ENCODE measurements at places on chromosomes 12 and 14.

DNA sequence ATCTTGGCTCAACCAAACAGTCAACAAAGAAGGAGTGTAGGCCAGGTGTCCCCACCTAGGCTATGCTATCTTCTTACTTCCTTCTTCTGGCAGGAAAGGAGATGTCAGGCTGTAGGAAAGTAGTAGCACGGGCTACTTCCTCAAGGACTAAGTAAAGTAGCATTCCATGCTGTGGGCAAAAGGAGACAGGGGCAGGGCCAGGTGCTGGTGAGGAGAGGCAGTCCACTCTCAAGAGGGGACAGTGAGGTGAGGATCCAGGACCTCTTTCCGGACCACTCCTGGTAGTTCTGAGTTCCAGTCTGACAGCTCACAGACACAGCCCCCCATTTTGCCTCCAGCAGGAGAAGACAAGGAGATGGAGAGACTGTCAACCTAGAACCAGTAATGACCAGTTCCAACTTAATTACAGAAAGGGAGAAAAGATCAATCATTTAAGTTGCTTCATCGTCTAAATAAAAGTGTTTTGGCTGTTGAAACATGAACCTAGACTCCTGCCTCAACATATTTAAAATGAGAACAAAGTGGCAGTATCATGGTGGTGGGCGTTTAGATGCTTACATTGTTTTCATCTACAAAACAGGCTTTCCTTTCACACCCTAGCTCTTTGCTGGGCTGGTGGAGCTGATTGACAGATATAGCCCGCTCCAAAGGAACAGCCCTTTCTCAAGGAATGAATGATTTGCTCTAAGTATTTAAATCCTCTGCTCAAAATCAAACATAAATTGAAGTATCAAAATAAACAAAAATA, 5.1 kb upstream of the SSTR1 start:
- DNase-seq, result no peak

- DNase-seq, result no peak
Observed at GRCh38 chr14:23548351-23549318, 2.9 kb downstream of the ZFHX2 start.

GRCh38 chr14:34262127-34262910, 199.7 kb downstream of the SPTSSA start:
- DNase-seq, result no peak

DNA sequence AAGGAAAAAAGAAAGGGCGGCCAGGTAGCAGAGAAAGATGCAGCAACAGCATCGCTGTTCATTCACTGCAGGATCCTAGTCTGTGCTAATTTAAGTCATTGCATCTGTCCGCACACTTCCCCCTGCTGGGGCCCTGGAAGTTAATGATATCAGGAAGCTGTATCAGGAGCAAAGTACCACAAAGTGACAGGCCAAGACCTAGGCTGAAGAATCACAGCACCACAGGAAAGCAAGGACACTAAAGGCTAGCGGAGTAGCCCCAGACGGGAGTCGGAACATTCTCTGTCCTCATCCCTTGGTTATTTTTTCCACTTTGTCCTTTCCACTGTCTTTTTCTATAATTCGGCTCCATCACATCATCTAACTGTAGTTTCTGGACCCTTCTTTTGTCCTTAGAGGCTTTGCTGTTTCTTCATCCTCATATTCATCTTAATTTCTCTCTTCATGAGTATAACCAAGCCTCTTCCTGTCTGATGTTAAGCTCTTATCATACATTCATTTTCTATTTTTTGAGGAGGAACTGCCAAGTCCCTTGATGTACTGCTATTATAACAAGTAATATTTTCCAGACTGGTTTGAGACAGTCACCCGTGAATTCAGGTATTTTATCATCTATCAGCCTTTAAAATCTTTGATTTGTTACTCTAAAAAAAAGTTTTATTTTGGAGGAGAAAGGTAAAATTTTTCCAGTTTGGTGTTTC, 28.3 kb downstream of the DUSP16 start:
- no peak for DNase-seq

GRCh38 chr12:50745861-50746260, 18.0 kb upstream of the ATF1 start:
- no peak for DNase-seq

Measured in stimulated activated CD4-positive, alpha-beta T cell treated with anti-CD3 and anti-CD28 coated beads, Interleukin-15, amount 100 ng/mL, for 24 hours (primary cell).